ENCODE measurements at places on chromosomes 2 and 18.

GRCh38 chr2:38591152-38591551, 11.6 kb downstream of the HNRNPLL start:
- DNase-seq: no peak

DNA sequence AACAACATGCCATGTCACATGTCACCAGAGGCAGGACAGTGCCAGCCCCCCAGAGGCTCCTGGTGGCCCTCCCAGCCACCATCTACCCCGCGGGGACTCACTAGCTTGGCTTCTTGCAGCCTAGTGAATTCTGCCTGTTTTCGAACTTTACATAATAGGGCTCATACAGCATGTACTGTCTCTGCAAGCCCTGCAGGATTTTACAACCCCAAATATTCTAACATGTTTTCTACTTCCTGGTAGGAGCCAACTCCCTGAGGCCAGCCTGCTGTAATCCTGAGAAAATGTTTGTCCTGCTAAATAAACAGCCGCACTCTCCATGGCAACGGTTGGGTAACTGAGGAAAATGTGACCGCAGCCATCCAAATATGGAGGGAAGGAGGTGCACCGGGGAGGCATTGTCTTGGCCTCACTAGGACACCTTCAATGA, 2.7 kb downstream of the PER2 start:
- no peak for DNase-seq

DNA sequence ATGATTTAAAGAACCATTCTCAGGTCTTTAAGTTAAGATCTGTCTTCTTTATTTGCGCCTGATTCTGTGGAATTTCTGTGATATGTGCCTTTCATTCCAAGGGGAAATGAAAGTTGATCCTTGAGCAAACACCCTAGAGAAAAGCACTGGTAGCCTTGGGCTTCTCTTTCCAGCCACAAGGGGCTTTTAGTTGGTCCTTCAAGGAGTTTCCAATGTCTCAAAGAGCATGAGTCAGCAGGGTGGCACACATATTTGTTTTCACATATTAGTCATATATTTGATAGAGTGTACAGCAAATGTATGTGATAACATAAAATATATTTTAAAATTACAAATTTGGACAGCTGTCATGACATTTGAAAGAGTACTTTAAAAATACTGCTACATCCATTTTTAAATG, 339.5 kb downstream of the TXNL1 start:
- DNase-seq: no peak

GRCh38 chr2:226295123-226295522, 504.5 kb downstream of the IRS1 start:
- DNase-seq: no peak

DNA sequence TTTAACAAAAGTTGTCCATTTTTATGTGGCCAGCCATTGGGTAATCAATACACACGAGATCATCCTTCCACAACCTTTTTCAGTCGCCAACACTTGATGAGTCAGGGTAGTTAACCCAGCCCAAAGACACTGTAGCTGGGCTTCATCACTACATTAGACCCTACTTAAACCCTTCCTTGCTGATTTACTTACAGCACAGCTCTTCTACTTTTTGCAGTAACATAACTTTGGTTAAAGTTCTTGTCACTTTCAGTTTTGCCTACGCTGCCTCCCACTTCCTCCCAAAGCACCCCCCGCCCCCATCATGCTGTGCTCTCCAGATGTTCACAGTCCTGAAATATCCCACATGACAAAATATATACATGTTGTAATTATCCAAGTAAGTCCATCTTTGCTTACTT, 103.6 kb downstream of the CDK15 start:
- no peak for DNase-seq

DNA sequence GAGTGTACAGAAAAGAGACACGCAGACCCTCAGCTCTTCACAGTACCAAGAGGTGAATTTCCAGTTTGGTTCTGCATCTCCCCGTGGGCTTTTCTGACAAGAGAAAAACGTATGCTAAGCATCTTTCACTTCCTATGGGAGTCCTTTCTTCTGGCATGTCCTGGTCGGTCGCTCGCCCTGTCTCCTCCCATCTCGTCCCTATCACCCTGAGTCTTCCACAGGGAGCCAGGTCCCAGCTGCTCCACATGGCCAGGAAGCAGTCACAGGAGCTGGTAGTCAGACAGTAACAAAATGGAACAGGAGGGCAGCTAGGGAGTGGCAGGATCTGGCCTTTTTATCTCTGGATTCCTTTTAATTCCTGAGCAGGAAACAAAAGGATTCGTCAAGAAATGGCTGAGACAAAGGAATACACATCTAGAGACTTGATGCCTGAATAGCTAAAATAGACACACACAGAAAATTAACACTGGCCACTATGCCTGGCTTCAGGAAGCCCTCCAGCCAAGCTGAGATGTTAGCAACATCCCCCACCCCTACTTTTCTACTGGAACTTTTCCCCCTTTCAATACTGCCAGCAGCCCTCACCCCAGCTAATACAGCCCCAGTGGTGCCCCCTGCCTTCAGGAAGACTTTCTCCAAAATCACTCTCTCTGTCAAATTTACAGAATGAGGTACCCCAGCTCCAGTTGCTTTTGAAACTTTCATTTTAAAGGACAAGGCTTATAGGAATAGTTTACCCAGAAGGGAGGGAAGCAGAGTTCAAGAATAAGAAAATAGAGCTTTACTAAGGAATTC, 136.1 kb downstream of the DNER start:
- no peak for DNase-seq

DNA sequence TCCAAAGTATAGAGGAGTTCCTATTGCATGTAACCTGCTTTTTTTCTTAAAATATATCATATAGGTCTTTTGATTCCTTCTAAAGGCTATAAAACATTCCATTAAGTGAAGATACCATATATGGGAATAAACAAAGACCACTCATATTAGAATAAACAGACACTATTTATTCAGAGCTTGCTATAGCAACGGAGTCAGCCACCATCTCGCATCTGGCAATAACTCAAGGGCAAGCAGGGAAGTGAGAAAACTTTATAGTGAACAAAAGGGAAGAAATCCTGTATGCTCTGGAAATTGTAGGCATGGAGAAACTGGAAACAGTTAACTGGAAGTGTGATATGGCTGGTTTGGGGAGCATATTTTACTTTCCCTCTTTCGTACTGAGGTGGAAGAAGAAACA, 301.9 kb downstream of the PTH2R start:
- no peak for DNase-seq

- DNase-seq: no peak
Observed at GRCh38 chr2:224885291-224885690, 157.0 kb downstream of the DOCK10 start.

DNA sequence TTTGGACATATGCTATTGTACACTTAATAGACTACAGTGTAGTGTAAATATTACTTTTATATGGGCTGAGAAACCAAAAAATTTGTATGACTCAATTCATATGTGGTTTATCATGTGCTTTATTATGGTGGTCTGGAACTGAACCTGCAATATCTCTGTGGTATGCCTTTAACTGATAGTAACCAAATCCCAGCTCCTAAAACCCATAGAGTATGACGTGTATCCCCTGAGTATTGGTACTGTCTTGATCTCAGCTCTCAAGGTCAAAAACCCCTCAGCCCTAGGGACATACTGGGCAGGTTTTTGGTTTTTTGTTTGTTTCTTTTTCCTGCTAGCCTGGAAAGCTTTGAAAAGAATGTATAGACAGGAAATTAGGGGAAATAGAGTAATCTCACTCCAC, 42.2 kb upstream of the ARHGAP15 start:
- DNase-seq: no peak

DNA sequence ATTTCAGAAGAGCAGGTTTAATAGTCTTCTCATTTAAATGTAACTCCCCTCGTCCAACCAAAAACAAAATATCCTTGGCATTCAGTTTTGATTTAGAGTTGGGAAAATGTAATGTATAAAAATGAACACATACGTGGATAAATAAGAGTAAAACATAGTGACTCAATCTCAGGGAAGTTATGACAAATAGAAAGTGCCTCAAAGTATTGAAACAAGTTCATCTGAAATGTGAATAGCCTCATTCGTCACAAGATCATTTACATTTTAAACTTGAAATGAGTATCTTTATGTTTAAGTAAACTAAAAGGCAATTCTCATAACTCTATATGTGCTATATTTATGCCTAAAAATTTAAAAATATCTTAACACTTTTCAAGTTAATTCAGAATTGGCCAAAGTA, 122.2 kb upstream of the SMAD7 start:
- DNase-seq: no peak

DNA sequence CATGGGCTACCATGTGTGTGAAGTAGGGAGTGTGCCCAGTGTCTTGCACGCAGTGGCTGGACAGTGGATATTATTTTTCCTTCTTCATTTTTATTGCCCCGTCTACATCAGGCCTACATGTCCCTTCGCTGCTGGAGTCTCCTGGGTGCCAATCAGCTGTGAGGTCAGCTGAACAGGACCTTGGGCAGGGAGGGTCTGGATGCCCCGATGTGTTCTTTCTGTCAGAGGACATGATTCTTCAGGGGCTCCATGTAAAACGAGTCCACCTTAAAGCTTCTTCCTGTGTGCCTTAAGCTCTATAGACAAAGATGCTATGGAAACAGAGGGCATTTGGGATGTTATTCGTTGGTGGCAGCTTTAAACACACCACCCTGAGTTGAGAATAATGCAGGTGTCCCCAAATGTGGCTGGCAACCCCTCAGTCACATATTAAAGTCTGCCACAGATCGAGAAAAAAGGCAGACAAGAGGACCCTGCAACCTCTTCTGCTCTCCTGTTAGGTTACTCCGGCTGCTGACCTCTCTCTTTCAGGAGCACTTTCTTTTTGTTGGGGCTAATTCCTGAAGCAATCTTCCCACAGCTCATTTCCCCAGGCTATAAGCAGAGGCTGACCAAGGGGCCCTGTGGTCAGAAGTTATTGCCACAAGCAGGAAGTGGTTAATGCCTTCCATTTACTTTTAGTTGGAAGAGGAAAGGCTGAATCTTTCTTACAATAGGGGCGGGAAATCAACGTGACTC, 20.0 kb downstream of the GREB1 start:
- DNase-seq: no peak

DNA sequence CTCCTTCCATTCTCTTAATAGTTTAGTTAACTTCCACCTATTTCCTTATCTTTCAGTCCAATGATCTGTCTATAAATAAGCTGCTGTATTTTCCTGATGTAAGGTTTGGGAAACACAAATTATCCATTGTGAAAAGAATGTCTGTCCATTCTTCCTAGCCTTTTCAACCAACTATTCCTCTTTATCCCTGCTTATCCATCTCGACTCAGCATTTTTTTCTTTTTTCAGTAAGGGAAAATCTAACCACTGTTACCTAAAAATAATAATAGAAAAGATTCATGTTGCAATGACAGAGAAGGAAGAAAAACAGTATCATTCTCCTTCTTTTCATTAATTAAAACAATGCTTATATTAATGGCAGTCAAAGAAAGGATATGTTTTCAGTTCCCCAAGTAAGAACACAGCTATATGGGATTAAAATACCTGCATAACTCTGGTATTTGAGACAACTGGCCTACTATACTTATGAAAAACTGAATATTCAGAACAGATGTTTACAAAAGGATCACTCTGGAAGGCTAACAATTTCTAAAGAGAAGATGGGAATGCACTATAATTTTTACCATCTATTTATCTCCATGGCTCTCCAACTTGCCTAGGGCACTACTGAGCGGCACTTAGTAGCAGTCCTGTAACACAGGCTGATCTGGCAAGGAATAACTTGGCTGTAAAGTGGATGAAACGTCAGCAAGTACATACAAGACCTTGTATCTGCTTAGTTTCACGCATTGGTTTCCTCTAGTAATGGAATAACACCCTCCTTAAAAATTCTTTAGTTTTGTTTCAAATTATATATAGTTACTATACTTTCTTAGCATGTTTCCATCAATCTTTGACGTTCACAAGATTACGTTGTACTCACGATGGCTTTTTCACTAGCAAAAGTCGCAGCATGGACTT, 57.2 kb downstream of the RTTN start:
- DNase-seq: no peak

GRCh38 chr18:3901811-3902210, 451.8 kb downstream of the TGIF1 start:
- no peak for DNase-seq

- DNase-seq: no peak
Observed at GRCh38 chr2:49914281-49914680, 760.0 kb upstream of the FSHR start.

- DNase-seq: no peak
Observed at GRCh38 chr2:31219131-31219969, 2.0 kb upstream of the CAPN14 start.

GRCh38 chr2:170106102-170106840, 71.7 kb upstream of the MYO3B start:
- no peak for DNase-seq

GRCh38 chr18:499776-500631, 497 bp downstream of the COLEC12 start:
- no peak for DNase-seq

DNA sequence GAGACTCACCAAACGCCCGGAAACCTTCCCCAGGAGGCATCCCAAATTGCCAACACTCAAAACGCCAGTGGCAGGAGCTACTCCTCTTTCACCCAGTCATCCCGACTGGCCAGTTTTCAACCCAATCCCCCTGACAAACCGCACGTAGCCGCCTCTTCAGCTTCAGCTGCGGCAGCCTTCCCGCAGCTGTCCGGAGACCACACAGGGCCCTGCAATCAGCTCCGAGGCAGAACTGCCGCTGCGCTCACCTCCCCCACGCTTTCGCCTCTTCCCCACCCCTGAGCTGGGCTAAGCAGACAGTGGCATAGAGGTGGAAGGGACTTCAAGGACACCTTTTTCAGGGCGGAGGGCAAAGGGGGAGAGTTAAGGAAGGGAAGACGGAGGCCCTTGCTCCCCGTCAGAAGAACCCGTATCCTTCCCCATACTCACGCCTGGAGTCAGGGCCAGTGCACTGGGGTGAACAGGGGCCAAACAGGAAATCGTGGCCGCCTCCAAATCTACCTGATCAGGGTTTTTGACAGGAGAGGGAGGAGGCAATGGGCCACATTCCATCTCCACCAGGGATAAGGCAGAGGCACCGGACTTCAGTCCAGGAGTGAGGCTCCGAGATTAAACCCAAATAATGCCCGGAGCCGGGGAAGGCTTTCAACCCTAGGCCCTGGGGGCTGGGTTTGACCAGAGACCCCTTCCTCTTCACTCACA, 16.9 kb downstream of the CYP26B1 start:
- no peak for DNase-seq

DNA sequence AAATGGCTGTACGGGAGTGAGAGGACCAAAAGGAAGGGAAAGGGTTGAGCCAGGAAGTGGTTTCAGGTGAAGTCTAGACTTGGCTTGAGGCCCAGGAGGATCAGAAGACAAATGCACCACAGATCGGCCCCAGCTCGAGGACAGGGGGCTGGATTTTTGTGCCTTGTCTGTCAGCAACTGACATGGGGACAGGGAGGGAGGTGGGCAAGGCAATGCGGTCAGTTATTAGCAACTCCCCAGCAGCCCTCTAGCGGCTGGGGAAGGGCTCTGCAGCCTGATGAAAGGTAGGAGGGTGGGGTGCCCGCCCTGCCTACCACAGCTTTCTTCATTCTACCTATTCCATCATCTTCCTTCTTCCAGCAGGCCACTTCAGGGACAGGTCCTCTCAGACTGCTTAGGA, 50.0 kb downstream of the CPO start:
- DNase-seq: no peak

- peak; percentile 52 for DNase-seq
Observed at GRCh38 chr2:197804049-197804757, at the start of gene PLCL1. TSS of gene PLCL1 (plus strand) at chr2:197804593.

- no peak for DNase-seq
Observed at GRCh38 chr2:237874585-237875161, 15.2 kb downstream of the RAMP1 start.
